ENCODE measurements at places on chromosomes 7 and 10.

DNA sequence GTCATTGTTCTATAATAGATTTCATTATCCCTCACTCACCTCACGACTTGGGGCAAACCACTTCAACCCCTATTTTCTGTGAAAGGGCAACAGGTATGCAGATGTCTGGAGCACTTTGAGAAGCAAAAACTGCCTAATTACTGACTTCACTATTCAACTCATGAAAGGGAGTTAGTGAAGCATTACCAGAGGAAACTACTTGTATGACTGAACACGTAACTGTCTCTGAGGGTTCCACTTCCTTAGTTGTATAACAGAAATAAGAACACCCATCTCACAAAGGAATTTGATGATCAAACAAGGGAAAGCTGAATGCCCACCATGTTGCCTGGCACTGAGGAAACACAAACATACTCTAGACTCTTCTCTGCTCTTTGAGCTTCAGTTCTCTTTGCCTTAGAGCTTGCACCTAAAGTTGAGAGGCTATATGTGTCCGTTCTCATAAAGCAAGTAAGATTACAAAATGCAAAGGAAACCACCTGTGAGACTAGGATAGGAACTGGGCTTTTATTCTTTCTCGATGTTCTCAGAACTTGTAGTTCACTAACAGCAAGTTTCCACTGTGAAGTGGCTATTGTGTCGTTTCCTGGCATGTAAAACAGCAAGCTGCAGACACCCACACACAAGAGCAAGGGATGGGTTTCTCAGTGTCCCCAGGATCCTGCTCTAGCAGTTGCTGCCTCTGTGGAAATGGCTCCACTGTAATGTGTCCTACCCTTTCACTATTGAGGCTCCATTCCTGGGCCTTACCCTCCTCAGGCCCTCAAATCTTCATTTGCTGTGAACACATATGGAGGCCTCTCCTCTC, 2.6 kb downstream of the TMEM243 start:
- DNase-seq: peak; percentile 31

- peak; percentile 51 for DNase-seq
Observed at GRCh38 chr7:158559356-158559755, 28.3 kb downstream of the PTPRN2 start.

DNA sequence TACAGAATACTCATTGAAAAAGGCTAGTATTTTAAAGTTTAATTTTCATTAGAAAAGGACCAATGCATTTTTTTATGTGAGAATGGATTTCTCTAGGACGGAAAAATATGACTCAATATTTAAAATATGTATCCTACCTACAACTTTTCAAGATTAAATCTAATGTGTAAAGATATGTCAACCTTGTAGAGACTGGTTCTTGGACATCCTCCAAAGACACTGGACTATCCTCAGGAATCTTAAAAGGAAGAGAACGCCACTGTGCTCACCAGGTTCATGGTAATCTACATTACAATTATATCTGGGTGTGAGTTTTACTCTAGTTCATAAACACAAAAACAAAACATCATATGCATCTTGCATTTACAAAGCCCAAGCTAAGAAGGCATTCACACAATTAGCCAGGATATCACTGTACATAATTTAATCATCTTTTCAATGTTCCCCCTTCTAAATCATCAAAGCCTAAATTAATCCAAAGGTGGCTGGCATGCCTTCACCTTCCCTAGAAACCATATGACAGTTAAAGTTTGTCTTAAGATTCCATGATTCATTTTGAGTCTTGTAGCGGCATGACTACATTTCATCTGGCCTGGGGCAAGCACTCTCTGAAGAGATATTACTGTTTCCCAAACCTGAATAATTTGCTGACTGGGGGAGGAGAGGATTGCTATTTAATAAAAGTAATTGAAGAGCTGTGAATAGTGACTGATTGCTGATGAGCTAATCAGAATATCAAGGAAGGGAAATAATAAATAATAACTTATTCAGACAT, 12.0 kb downstream of the SGCE start:
- DNase-seq: no peak

DNA sequence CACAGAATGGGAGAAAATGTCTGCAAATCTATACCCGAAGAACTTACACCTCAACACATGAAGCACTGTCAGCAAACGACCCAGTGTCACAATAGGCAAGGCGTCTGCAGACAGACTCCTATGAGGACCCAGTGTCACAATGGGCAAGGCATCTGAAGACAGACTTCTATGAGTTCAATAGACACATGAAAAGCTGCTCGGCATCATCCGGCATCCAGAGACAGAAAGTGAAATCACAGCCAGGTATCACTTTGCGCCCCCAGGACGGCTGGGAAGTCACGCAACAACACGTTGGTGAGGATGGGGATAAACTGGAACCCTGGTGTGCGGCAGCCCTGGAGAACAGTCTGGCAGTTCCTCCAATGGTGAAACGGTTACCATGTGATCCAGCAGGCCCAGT, 273.2 kb downstream of the ELFN1 start:
- DNase-seq: no peak

- no peak for DNase-seq
Observed at GRCh38 chr7:109407756-109408155, 838.1 kb downstream of the DNAJB9 start.

DNA sequence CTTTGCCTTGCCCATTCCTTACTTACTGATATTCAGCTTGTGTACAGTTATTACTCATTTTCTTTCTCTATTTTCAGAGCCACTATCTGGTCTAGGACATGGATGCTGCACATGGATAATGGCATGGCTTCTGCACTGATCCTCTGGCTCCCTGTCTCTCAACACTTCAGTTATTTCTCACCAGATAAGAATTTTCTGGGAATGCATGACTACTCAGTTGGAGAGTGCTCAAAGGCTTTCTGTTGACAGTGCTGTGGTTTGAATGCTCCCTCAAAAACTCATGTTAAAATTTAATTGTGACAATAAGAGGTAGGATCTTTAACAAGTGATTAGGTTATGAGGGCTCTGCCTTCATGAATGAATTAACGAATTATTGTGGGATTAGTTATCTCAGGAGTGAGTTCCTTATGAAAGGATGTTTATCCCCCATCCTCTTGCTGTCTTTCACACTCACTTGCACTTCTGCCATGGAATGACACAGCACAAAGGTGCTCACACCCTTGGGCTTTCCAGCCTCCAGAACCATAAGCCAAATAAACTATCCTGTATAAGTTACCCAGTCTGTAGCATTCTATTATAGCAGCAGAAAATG, 16.1 kb upstream of the PIK3CG start:
- DNase-seq: no peak

DNA sequence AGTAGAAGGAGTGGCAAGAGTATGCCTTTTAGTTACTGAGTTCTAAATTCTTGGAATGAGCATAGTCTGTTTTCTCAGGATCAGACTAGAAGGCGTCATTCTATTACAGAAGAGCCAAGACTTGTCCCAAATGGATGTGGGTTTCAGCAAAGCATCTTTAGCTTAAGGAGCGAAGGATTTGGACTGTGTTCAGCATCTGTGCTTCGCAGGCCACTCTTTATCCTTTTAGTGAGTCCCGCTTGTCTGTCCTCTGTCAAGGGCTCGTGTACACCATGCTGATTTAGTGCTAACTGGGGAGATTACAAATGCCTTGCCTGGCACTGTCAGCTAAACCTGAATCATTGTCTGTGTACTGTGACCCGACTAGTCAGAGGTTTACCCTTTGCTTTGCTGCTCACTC, 465.7 kb downstream of the AUTS2 start:
- no peak for DNase-seq

GRCh38 chr10:23063973-23064812, 31.2 kb upstream of the MSRB2 start:
- DNase-seq: no peak

GRCh38 chr7:106767078-106767477, 98.0 kb upstream of the PIK3CG start:
- no peak for DNase-seq

DNA sequence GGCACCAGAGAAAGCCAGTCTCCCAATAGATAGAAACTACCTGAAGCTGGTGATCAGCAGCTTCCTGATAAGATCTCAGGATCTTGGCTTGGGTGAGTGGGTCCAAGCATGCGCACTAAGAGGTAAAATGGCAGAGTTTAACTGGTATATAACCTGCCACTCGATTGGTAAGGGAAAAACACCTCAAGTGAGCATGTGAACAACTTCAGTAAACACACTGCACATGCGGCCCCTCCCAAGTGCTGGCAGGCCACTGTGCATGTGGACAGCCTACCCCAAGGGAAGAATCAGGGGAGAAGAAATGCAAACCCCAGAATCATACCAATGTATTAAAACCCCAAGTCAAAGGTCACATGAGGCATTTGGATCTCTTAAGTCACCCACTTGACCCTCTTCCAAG, 17.7 kb upstream of the PON1 start:
- DNase-seq: no peak

- no peak for DNase-seq
Observed at GRCh38 chr10:70448236-70448635, 6.8 kb upstream of the NODAL start.

- no peak for DNase-seq
Observed at GRCh38 chr10:114356126-114356525, 48.2 kb downstream of the AFAP1L2 start.

GRCh38 chr10:35495521-35496119, 109.5 kb upstream of the GJD4 start:
- DNase-seq: no peak

DNA sequence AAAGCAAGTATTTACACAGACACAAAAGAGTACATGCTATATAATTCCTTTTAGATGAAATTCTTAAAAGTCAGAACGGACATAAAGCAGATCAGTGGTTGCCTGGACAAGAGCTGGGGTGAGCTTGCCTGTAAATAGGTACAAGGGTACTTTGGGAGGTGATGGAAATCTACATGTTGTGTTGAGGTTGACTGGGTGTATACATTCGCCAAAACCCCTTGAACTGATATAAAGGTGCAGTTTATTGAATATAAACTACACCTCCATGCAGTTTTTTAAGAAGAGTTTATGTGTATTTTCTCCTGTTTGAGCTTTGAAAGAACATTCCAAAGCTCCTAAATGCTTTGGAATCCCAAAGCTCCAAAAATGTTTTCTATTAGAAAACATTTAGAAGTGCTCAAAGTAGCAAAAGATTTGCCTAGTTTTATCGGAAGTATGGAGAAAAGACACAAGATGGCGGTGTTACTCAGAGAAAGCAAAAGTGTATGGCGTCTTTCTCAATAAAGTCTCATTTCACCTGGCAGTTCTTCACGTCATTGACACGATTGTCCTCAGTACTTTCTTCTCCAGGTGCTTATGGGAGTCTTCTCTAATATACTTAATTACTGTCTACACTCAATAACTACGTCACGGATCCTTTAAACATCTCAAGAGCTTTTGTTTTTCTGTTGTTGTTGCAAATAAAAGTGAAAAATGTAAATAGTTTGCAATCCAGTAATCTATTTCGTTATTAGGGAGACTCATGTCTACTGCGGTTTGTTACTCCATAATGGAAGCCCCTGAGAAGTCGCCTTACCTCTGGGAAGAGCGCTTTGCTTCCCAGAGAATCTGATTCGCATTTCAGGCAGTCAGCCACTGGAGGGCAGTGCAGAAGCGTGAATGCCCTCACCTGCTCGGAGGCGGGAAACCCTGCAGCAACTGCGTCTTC, 14.7 kb upstream of the SEC61G start:
- peak; percentile 81 for DNase-seq

DNA sequence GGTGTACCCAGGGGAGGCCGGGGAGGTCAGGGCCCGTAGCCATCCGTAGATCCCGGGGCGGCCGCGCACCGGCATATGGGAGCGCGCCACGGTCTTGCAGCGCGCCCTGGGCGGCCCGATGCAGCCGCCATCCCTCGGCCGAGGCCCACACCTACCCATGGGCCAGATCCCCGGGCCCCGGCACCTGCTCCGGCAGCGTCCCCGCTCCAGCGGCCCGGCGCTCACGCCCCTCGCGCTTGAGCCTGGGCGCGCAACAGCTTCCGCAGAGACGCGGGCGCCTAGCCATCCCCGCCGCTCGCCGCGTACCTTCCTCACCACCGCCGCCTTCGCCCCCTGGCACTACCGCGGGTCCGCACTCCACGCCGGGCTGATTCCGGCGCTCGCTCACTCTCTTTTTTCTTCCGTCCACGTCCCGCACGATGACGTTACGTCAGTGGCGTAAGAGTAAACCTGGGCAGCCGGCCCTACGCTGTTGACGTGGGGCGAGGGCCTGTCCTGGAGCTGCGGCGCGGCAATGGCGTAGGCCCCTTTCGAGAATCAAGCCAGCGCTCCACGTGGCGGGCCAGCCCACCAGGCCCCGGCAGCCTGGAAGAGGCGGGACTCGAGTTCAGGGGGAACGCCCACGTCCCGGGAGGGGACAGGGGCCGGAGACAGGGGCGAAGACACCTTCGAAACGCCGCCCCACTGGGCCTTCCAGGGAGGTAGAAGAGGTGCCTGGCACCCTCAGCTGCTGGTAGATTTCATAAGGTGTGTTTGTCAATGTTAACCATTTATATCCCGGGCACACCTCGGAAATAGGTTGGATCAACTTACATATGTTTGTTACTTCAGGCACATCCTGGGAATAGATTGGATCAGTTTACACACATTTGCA, at the start of gene ALDH18A1:
TSS of gene ALDH18A1 (minus strand) at position 421 of the 874 bp plus-strand sequence. CDS start 3,334 bp downstream, outside the sequence.
- DNase-seq: peak; percentile 96

DNA sequence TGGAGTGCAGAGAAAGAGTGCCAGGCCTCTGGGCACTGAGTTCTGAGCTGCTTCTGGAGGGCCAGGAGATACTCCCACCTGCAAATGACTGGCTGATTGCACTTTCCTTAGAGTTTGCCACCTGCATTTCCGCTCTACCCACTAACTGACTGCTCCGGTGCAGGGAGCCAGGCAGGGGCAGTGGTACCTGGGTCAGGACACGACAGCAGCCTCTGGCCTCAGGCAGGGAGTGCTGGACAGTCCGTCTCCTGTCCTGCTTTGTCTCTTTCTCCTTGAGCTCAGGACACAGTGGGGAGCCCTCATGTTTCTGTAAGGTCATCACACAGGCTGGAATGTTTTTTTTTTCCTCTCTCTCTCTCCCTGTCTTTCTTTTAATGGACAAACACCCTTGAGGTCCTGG, 252.0 kb downstream of the DPP6 start:
- DNase-seq: no peak

GRCh38 chr10:11359869-11360268, 251.6 kb downstream of the USP6NL start:
- no peak for DNase-seq

GRCh38 chr7:74617180-74617744, 40.3 kb upstream of the GTF2I start:
- DNase-seq: peak; percentile 82

GRCh38 chr7:82506208-82506607, 62.6 kb upstream of the CACNA2D1 start:
- DNase-seq: no peak

All from Kasumi-1 (cell line).